ENCODE measurements at places on chromosomes 6 and 20.

- no peak for DNase-seq
These were observed 12.2 kb downstream of the FGD2 start for GRCh38 chr6:37017606-37018197.

DNA sequence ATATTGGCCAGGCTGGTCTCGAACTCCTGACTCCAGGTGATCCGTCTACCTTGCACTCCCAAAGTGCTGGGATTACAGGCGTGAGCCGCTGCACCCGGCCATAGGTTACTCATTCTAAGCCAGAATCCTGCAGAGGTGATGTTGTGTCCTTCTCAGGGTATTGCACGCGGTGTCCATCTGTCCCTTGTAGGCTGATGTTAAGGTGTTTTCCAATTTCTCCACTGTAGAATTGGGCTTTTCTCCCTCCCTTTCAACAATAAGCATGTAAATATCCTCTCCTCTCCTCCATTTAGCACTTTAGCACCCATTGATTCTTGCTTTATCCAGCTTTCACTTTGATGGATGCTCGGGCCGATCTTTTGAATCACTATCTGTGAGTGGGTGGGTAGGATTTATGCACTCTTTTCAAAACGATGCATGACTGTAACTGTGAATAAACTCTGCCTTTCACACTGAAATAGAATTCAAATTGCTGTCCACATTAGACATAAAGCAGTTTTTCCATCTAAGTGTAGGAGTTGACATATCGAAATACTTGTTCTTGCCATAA, 52.6 kb downstream of the ZBTB2 start:
- no peak for DNase-seq

DNA sequence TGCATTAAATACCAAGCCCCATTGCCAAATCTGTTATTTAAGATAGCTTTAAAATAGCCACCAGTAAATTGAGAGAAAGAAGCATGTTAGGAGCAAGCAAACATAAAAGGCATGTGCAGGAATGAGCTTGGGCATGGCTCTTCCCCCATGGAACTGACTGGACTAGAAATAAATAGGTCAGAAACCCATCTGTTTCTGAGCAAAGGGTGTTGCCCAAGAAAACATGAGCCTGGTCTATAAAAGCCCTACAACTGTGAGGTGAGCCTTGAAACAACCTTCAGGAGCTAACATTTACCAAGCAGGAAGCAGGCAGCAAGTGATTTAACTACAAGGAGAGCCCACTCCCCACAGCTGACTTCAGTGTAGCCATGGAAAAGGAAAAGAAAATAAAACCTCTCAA, 126.3 kb downstream of the C6orf118 start:
- DNase-seq, result no peak

DNA sequence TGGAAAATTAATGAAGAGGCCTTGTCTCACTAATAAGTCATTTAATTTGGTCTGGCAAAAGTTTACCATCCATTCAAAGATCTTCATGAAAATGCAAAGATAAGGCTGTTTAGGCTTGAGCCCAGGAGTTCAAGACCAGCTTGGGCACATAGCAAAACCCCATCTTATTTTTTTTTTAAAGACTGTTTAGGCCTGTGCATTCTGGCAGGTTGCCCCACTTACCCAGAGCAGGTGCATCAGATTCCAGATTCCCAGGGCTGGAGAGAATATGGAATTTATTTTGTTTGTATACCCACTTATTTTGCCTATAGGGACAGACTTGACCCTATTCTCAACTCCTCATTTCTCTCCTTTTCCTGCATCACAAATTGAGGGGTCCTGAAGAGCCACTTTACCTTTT, 5.7 kb downstream of the FOXO3 start:
- DNase-seq, result no peak

- no peak for DNase-seq
These were observed 106.0 kb downstream of the FOXO3 start for GRCh38 chr6:108666656-108667260.

DNA sequence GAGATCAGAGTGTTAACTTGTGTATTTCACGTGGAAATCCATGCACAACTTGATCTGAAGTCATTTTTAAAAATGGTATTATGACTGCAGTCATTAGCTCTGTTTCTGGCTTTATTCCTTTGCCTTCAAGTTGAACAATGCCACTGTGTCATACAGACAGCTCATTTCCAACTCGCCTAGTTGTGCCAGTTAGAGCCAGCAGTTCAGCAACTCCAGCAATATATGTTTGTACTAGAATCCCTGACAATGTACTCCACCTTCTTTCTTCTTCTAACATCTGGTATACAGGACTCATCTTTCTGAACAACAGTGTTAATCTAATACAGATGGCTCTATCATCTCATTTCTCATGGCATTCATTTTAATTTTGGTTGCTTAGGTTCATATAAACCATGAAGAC, 418.3 kb upstream of the POU3F2 start:
- DNase-seq, result no peak

GRCh38 chr6:148835920-148836441, 89.2 kb downstream of the UST start:
- DNase-seq, result peak; percentile 96

- DNase-seq, result peak; percentile 2
These were observed 112.6 kb upstream of the RALGAPA2 start for GRCh38 chr20:20824924-20825584.

DNA sequence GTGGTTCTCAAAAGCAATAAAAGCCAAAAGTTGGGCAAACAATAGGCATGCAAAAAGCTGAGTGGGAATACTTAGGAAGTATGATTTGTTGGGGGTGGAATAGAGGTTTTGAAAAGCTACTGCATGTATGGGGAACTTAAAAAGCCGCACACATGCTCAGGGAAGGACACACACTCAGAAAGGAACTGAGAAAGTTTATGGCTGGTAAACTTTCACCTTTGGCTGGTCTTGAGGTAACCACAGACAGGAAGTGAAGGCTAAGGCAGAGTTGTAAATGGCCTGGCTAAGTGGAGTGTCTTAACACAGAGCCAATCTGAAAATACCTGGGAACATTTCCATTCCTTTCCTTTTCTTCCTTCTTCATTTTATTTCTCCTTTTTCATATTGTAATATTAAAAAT, 134.5 kb upstream of the EXOC2 start:
- DNase-seq, result no peak

- no peak for DNase-seq
These were observed 13.5 kb upstream of the PNRC1 start for GRCh38 chr6:89066940-89067646.

DNA sequence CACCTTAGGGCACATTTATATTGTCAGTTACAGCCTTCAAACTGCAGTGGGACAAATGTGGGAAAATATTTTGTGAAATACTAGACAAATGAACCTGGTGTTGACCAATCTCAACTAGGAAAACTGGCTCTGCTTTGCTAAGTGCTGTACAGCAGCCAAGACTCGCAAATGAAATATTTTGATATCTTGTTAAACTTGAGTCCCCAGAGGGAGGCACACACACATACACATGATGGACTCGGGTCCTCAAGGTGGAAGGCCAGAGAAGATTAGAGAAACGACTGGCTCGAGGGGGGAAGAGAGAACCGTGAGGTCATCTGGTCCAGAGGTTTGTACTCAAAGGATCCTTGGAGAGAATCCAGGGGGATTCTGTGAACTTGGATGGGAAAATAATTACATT, 67.3 kb upstream of the JAG1 start:
- no peak for DNase-seq

Measured in IMR-90 (cell line).